IPS DF 6.9 (cell line): ENCODE measurements at places on chromosomes 13 and 19.
A peak's percentile ranks its signal among the peaks of the same experiment; 100 is the strongest.

DNA sequence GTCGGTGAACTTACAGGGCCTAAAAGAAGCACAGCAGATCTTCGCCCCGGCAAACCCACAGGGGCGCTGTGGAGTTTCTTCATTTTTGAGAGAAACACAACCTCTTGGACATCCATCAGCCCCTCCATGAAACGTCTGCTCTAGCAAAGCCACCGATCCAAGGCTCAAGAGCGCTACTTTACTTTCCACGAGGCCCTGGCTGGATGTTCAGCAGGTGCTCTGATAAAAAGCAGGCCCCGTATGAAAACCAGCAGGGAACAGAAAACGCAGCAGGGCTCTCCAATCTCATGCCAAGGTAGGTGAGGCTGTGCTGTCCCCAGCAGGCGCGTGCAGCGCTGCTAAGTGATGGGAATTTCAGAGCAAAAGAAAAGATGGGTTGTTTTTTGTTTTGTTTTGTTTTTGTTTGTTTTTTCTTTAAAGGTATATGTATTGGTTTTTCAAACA, 86.7 kb downstream of the IRS2 start:
- no peaks in the 10 kb centered on the region for H3K36me3 ChIP-seq
- H3K27ac ChIP-seq: no peak overlapping the region
- DNase-seq: no peak

DNA sequence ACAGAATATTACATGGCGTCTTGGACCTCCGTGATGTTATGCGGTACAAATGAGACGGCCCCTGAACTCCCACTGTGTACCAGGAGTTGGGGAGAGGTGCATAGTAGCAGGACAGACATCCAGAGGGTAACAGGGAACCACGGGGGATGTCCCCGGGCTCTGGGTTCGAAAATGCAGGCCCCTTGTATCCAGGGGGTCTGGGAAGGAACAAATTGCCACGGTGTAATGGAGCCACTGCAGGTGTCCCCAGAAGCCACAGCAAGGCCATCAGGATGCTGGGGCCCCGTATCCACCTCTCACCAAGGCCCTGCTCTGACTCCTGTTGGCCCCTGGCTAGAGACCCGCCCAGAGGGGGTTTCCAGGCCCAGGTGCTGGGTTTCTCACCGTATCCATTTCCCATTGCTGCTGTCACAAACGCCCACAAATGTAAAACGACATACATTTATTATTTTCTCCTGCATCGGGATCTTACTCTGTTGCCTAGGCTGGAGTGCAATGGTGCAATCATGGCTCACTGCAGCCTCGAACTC, 77.8 kb downstream of the INSR start:
- H3K27me3 ChIP-seq: no peaks in the 10 kb centered on the region
- H3K4me1 ChIP-seq: peaks cover 7% of the 10 kb centered on the region
- no peak overlapping the region for H3K4me3 ChIP-seq
- no peaks in the 10 kb centered on the region for H3K36me3 ChIP-seq

GRCh38 chr19:13195678-13196077, 45.5 kb downstream of the IER2 start:
- no peaks in the 10 kb centered on the region for H3K36me3 ChIP-seq
- peak; percentile 87 for DNase-seq
- no peak overlapping the region for H3K4me3 ChIP-seq

DNA sequence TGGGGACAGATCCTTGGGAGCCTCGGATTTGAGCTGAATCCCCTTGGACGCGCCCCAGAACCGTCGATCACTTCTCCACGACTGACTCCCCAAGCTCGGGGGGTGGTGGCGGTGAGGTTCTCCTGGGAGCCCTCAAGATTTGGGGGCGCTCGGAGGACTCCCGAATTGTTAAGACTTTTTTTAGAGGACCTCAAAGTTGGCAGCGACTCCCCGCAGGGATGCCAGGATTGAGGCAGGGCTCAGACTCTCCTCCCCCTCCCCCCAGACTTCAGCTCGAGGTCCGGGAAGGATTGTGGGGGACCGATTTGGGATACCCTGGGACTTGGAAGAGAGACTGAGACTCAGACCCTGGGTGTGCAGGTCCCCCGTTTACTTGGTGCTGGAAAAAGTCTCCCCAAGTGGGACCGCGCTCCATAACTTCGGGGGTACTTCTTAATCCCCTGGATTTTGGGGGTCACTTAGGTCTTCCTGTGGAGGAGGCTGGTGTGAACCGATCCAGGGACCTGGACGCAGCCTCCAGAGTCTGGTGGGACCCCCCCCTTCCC, 665 bp downstream of the VASP start:
- no peak overlapping the region for H3K27ac ChIP-seq
- DNase-seq: no peak
- no peaks in the 10 kb centered on the region for H3K27me3 ChIP-seq
- peaks cover 3% of the 10 kb centered on the region; the same call in 1 of the 2 replicates for H3K4me1 ChIP-seq

DNA sequence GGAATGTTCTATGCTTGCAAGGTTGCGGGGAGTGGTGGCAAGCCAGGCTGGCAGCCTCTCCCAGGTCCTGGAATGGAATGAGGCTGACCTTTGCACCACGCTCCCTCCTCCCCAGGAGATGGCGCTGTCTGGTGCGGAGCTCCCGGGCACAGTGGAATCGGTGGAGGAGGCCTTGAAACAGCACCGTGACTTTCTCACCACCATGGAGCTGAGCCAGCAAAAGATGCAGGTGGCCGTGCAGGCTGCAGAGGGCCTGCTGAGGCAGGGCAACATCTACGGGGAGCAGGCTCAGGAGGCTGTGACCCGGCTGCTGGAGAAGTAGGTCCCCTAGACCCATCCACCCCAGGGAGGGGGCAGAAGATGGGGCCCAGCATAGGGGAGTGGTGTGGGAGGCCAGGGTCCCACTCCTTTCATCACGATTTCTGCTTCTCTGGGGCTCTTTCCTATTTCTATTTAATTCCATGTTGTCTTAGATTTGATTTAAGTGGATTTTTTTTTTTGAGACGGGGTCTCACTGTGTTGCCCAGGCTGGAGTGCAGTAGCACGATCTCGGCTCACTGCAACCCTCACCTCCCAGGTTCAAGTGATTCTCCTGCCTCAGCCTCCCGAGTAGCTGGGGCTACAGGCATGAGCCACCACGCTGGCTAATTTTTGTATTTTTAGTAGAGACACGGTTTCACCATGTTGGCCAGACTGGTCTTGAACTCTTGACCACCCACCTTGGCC, 53.2 kb upstream of the SHKBP1 start:
- H3K27ac ChIP-seq: no peak overlapping the region
- peaks cover 16% of the 10 kb centered on the region for H3K27me3 ChIP-seq
- H3K4me3 ChIP-seq: no peak overlapping the region
- no peaks in the 10 kb centered on the region for H3K4me1 ChIP-seq

DNA sequence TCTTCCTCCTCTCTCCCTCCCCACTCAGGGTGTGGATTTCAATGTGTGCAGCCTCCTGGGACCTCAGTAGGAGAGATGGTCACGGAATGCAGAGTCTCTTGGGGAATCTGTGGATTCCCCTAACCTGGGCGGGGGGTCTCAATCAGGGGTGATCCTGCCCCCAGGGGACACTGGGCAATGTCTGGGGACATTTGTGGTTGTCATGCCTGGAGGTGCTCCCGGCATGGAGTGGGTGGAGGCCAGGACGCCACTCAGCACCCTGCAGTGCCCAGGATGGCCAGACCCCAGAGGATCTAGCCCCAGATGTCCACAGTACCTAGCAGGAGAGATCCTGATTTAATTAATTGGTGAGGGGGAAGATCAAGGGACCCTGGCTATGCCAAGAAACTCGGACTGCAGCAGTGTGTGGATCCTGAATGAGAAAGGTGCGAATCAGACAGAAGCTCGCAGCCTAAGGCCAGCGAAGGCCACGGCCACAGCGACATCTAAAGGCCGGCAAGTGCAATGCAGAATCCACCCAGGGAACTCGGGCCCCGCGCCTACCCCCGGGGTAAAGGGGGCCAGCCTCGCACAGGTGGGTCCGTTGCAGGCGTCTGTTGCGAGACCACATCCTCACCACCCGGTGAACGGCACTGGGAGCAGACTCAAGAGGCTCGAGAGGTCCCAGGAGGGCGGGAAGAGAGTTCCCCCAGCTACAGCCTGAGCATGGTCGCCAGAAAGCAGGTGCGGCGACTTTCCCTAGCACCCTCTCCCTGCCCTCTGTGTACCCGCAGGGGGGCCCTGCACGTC, 88.8 kb downstream of the GNG7 start:
- DNase-seq: no peak
- no peak overlapping the region for H3K4me3 ChIP-seq
- H3K4me1 ChIP-seq: peaks cover 2% of the 10 kb centered on the region; the same call in 1 of the 2 replicates
- no peak overlapping the region for H3K27ac ChIP-seq
- H3K27me3 ChIP-seq: no peaks in the 10 kb centered on the region

DNA sequence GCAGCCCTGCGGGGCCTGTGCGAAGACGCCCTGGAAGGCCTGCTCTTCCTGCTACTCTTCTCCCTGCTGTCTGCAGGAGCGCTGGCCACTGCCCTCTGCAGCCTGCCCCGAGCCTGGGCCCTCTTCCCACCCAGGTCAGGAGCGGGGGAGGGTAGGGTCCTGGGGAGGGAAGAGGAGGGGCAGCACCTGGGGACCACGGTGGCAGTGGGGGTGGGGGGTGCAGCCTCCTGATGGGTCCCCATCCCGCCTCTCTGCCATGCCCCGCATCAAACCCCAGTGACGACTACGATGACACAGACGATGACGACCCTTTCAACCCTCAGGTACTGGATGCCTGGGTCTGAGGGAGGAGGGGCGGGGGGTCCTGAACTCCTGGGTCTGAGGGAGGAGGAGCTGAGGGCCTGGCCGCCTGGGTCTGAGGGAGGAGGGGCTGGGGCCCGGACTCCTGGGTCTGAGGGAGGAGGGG, 13.4 kb upstream of the LENG8 start:
- no peaks in the 10 kb centered on the region for H3K36me3 ChIP-seq
- no peaks in the 10 kb centered on the region for H3K27me3 ChIP-seq
- no peak overlapping the region for H3K27ac ChIP-seq

GRCh38 chr13:29254626-29255370, 340.7 kb downstream of the SLC7A1 start:
- H3K4me1 ChIP-seq: no peaks in the 10 kb centered on the region
- no peak for DNase-seq
- H3K36me3 ChIP-seq: no peaks in the 10 kb centered on the region
- H3K27me3 ChIP-seq: no peaks in the 10 kb centered on the region
- H3K4me3 ChIP-seq: no peak overlapping the region
